ENCODE measurements at places on chromosomes 2 and 18.

DNA sequence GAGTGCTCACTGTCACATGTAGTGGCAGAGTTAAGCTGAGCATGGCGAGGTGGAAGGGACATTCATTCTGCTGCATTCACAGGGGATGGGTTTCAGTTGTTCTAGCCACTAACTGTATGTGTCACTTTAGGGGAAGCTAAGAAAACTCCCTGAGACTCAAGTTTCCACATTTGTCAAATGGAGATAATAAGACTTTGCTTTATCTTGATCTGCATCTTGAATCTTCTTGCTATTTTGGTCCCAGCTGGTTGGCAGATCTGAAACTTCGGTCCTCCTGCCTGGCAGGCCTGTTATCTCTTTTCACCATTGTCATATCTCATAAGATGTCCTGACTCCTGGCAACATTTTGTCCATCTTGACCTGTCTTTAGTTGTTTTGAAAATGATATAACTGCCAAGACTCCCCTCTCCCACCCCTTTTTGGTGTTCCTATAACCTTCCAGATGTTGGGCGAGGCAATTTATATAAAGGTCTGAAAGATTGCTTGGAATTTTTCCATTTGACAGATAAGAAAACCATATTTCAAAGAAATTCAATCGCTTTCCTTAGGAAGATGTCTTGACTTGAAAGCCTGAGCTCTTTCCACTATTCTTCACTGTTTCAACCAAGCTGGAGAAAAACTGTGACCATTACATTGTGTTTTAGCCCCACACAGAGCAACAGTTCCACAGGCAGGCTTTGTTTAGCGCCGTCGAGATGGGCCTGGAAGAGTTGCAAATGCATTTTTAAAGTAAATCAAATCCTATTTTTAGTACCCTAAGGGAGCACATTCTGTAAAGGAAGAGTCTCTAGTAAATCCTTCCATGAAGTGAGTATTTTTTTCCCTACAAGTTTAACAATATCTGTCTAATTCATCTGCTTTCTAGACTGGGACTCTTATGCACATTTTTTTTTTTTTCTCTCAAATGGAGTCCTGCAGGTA, 33.4 kb downstream of the MYCN start:
- no peak for DNase-seq

DNA sequence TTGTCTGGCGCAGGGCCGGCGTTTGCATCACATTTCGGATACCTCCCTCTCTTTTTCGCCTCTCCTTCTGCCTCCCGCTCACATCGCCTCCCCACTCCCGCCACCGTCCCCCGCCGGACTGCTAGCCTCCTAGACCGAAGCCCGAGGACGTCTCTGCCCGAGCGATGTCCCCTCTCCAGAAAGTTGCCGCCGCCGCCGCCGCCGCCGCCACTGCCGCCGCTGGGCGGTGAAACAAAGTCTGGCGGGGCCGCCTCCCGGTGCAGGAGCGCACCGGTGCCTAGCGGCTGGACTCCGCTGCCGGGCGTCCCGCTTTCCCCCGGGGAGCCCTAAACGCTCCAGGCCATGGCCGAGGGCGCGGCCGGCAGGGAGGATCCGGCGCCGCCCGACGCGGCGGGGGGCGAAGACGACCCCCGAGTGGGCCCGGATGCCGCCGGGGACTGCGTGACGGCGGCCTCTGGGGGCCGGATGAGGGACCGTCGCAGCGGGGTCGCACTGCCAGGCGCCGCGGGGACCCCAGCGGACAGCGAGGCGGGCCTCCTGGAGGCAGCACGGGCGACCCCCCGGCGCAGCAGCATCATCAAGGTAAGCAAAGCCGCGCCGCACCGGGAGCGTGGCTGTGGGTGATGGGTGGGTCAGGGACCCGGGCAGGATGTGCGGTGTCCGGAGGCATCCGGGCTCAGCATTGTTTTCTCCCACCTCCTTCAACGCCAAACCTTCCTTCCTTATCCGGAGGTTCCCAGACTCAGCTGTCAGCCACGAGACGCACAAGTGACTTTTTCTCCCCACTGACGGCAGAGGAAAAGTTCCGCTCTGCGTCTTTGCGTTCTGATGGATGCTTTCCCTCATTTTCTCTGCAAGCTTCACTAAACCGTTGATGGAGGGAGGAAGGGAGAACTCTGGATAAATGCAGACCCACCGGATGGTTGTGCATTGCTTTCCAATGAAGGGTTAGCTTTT, 643 bp downstream of the PLCL1 start:
- DNase-seq = peak; percentile 17

- no peak for DNase-seq
Measured at GRCh38 chr2:217125014-217125413, 265.1 kb upstream of the TNP1 start.

GRCh38 chr2:77121518-77121917, 400.7 kb downstream of the LRRTM4 start:
- no peak for DNase-seq

- DNase-seq = no peak
Measured at GRCh38 chr18:74226156-74226555, 65.6 kb downstream of the CYB5A start.

GRCh38 chr2:201218780-201219179, 35.8 kb downstream of the CASP10 start:
- DNase-seq = no peak

DNA sequence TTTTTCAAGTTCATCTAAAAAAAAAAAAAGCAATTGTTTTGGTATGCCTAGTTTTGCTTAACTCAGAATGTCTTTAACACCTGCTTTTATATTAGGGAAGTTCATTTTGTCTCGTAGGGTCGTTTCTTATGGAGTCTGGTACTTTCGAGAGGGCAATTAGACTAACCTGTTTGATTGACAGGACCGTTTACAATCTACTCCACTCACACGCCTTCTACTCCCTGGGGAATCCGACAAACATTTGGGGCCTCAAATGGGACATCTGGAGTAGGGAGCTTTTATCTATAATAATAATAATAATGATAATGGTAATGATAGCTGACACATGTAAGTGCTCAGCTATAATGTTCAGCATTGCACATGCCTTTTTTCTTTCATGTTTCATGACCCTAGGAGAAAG, 261.6 kb upstream of the RASGRP3 start:
- DNase-seq = no peak

- DNase-seq = no peak
Measured at GRCh38 chr2:45826884-45827635, 175.6 kb downstream of the PRKCE start.

DNA sequence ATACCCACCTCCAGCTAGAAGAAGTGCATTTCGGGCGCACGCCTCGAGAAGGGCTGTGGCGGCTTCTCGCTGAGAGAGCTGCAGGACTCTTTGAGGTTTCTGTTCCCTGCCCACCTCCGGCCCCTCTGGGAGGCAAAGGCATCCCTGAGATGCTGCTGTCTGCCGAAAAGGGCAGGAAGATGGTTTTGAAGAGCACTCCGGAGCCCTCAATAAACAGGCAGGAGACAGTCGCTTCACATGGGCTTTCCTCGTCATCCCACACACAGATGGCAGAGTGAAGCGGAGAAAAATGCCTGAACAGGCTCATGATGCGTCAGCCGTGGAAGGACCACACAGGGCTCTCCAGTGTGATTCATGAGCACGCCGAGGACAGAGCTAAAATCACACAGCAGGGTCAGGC, 25.4 kb upstream of the GLI2 start:
- no peak for DNase-seq

DNA sequence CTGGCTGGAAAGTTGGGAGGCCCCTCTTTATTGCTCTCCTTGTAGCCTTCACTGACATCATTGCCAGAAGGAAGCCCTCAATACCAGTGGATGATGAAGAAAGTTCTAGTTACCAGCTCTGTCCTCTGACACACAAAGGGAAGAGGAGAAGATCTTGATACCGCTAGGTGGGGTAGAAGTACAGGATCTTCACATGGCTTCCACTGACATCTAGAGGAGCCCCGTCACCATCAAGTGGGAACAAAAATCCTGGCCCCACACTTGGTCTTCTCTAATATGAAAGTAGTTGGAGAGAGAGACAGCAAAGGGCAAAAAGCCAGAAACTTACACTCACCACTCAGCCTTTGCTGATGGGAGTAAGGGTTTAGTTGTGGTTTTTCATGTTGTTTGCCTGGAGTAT, 12.4 kb downstream of the XIRP2 start:
- DNase-seq = no peak

DNA sequence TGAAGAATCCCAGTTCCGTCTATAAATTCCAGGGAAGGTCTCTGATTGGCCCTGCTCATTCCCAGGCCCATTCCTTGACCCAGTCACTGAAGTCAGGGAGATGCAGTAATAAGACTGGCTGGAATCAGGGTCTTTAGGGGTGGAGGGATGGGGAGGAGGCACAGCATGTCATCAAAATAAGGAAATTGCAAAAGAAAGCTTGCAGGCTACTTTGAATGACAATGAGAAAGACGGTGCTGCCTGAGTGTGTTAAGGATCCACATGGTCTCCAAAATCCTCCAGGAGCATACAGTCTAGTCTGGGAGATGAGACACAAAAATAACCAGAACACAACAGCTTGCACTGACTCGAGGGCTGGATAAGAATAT, 2.0 kb upstream of the DES start:
- no peak for DNase-seq

DNA sequence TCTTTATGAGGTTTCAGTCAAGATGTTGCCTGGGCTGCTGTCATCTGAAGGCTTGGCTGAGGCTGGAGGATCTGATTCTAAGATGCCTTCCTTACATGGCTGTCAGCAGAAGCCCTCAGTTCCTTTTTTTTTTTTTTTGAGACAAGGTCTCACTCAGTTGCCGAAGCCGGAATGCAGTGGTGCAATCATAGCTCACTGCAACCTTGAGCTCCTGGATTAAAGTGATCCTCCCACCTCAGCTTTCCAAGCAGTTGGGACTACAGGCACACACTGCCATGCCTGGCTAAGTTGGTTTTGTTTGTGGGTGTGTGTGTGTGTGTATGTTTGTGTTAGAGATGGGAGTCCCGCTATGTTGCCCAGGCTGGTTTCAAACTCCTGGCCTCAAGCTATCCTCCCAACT, 13.1 kb upstream of the SLC35F5 start:
- DNase-seq = no peak

DNA sequence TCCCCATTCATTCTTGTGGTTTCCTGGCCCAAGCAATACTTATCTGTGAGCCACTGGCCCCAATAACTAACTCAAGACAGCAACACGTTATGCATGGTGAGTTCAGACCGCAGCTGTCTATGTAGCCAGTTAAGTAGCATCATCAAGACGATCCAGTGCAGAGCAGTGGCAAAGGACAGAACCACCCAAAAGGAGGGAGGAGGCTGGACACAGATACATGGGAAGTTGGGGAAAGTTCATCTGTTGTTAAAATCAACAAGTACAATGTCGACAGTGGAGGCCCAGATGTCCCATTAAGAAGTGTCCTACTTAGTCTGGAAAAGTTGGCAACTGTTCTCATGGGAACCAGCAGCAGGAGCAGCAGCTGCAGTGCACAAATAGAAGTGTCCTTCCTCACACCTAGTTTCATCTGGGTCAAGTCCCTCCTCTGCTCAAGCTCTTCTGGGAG, 106.9 kb upstream of the THOC1 start:
- no peak for DNase-seq

DNA sequence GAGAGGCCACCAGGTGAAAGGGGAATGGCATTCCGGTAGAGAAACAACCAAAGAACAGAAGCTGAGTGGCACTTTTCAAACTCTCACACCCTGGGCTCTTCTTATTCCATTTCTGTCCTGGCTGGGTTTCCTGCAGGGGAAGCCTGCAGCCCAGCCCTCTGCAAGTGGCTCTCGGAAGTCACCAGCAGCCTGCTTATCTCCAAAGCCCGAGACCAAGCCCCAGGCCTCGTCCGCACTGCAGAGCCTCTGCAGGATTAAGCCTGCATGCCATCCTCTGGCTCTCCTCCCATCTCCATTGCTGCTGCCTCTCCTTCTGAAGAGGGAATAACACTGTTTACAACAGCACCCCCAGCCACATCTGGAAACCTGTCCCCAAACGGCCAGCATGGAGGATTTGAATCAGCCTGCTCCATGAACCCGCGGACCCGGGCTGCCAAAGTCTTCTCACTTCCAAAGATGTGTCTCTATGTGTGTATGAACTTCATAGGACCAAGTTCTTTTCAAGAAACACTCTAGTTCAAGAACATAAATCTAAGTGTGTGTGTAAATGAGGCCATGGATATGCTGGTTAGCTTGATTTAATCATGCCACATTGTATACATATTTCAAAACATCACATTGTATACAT, 54.2 kb downstream of the DIPK1C start:
- no peak for DNase-seq
